ENCODE measurements at places on chromosomes 11 and 22.

DNA sequence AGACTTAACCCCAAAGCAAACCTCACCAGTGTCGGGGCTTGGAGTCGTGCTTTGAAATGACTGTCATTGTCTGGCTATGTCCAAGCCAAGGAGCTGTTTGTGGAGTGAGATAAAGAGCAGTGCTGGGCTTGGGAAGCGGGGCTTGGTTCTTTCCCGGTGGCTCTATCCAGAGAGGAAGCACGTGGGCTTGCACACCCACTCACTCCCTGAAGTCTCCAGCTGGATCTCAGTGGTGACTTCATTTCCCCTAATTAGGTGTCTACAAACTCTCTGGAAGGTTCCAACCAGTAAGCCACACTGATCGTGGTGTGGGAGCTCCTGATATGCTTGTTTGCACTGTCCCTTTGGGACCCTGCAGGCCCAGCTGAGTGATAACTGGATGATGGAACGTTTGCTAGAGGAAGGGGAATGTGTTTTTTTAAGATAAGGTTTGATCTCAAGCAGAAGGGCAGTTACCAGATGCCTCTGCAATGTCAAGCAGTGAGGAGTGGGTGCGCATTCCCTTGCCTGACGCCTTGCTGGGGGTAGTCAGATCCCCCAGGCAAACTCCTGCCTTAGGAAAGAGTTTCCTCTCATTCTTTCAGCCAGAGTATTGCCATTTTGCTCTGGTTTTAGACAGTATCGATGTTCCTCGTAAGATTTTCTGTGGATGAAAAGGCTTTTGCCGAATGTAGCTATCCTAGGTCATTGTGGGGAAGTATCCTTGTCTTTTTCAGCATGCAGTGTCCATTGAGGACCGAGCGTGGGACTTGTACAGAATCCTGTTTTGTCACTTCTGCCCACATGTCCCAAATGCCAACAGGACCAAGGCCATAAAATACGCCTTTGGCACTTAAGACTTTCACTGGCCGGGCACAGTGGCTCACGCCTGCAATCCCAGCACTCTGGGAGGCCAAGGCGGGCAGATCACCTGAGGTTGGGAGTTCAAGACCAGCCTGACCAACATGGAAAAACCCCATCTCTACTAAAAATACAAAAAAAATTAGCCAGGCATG is 90.9 kb downstream of the MICAL2 start:
- DNase-seq: no peak

DNA sequence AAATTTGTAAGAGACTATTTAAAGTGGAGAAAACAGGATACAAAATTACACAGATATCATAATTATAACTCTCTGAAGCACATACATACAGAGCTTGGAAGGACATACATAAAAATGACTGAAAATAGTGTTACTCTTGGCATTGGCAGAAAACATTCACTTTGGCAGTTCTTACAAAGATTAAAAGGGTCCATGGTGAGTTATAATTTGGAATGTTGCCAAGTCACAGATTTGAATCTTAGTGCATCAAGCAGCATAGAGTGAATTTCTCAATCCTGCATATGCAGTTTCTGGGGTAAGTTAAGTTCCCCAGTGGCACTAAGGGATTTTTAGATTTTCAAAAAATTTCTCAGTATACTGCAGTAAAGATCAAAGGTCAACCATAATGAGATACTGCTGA is 115.9 kb downstream of the CCDC81 start:
- DNase-seq: no peak

- no peak for DNase-seq
Observed at GRCh38 chr11:130868086-130868710, 48.1 kb downstream of the SNX19 start.

DNA sequence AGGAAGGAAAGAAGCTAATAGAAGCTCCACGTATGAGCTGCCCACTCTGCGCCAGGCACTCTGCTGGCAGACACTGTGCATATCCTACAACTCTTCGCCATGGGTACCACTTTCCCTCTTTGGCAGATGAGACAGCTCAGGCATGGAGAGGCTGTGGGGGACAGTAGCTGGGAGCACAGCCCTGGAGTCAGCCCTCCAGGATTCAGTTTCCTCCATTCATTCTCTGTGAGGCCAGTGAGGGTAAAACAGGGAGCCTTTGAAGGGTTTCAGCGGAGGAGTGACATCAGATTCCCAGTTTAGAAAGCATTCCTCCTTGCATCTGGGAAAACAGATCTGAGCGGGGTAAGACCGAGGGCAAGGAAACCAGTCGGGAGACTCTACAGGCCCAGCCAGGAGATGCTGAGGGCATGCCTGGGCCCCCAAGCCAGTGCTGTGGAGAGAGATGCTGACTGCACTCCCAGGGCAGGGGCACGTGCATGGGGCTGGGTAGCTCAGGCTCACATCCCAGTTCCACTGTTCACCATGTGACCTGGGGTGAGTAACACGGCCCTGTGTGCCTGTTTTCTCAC is 58.3 kb upstream of the EMID1 start:
- DNase-seq: no peak

DNA sequence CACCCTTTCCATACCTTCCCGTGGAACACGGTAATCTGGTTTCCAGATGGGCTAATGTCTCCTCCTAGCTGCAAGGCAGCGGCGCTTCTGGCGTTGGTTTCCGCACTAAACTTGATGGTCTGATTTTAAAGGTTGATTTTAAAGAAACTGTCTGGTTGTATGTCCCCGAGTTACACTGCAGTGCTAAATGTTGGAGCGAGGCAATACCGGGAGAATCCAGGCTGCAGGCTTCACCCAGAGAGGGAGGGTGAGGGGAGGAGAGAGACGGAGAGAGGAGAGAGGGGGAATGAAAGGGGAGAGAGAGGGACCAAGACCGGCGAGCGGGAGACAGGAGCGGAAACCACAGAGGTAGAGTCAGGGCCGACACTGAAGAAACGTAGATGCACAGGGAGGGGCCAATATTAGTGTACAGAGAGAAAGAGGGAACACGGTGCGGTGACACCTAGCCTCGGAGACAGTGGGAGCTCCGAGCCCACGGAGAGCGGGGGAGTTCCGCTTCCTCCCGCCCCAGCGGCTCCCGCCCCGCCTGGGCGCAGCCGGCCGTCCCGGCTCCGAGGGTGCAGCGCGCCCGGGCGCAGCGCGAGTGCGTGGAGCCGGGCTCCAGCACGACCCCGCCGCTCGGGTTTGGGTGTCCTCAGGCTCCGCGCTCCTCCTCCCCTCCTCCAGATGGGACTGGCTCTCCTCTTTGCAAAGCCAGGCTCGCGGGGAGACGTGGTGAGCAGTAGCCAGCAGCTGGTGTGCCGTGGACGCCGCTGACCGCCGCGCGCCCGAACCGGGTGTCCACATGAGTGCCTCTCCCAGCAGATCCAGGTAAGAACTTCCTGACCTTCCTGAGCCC is 71.9 kb upstream of the GRAMD1B start:
- no peak for DNase-seq

- no peak for DNase-seq
Observed at GRCh38 chr11:108886005-108886659, 221.3 kb downstream of the DDX10 start.

- DNase-seq: no peak
Observed at GRCh38 chr11:79564288-79564925, 123.6 kb upstream of the TENM4 start.

GRCh38 chr22:45094825-45095224 is 68.9 kb upstream of the NUP50 start:
- DNase-seq: no peak

DNA sequence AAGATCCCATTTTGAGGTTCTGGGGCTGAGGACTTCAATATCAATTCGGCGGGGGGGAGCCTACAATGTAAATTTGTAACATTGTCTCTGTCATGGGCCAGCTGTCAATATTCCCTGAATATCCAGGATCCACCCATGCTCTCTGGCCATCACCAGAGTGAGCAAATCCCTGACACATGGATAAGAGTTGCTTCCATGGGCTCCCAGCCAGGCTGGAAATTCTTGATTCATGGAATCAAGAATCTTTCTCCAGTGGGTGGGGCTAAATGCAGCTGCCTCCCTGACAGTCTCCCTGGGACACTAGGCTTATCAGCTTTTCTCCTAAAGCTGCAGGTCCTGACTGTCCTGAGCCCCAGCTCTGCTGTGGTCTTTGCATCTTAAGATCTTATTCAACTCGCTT is 86.9 kb upstream of the IGLL5 start:
- no peak for DNase-seq

DNA sequence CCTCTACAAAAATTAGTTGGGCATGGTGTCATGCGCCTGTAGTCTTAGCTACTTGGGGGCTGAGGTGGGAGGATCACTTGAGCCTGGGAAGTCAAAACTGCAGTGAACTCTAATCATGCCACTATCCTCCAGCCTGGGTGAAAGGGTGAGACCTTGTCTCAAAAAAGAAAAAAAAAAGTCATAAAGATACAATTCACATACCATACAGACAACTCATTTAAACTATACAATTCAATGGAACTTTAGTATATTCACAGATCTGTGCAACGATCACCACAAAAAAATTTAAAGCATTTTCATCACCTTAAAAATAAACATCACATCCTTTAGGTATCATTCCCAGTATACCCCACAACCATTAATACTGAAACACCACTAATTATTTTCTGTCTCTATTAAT is 201.2 kb downstream of the PGR start:
- DNase-seq: no peak

DNA sequence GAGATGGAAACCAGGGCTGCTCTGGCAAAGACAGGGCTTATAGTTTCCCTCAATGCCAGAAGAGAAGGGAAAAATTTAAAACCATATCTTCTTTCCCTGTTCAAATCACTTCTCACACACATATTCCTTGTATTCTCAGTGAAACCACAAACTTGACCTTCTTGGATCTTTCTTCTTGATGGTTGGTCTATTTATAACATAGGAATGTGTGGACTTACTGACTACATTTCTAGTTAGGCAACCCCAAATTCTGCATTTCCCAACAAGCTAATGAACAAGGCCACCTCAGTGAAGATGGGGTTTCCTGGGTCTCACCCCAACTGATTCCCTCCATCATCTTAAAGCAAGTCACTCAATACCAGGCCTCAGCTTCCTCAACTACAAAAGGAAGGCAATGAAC is 3.8 kb upstream of the QSER1 start:
- DNase-seq: no peak

- DNase-seq: no peak
Observed at GRCh38 chr11:77322926-77323590, 21.6 kb upstream of the GDPD4 start.

DNA sequence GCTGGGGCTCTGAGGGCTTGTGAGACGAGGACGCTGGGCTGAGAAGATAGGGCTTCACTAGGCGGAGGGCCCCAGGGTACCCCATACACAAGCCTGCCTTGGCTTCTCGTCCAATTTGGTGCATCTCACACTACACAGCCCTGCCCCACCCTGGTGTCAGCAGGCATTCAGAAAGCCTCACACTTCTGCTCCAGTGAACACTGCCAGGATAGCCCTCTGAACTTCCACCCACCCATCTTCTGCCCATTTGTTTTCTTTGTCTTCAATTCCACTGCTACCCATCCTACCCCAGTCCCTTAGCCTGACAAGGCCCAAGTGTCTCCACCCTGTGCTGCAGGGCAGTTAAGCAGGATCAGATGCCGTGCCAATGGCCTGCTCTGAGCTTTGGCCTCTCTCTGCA is 1.9 kb upstream of the BUD13 start:
- no peak for DNase-seq

DNA sequence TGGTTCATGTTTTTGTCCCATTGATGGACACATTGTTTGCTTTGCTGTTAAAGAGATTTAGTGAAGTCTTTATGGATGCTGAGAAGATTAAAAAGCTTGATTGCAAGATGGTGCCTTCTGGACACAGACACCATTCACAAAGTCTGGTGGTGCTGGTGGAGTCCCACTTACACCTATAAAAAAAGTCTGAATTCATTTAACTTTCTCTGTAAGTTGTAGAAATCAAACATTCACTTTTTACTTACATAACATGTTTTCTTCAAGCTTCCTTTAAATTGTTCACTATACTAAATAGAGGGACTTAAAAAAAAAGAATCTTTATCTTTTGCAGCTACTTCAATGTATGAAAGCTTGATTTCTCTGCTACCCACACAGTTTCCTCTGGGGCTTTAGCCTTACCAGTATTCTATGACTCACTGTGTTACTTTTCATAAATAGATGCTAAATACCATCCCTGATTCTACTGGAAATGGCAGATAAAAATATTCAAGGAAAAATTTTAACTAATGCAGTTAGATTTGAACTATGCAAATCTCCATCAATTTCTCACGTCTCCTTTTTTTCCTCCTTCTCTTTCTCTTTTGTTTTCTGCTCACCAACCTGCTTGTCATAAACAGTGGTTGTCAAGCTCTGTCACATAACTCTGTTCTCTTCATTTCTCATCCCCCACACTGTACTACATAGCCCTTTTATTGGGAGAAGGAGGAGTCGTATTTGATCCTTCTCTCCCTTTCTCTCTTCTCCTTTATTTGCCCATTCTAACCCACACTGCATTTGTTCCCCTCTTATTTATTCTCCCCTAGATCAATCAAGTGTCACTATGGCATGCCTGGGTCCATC is 89.7 kb downstream of the FAM76B start:
- no peak for DNase-seq

GRCh38 chr22:30202531-30203006 is 44.0 kb downstream of the LIF start:
- no peak for DNase-seq

- DNase-seq: no peak
Observed at GRCh38 chr11:82546661-82547557, 186.8 kb downstream of the FAM181B start.

DNA sequence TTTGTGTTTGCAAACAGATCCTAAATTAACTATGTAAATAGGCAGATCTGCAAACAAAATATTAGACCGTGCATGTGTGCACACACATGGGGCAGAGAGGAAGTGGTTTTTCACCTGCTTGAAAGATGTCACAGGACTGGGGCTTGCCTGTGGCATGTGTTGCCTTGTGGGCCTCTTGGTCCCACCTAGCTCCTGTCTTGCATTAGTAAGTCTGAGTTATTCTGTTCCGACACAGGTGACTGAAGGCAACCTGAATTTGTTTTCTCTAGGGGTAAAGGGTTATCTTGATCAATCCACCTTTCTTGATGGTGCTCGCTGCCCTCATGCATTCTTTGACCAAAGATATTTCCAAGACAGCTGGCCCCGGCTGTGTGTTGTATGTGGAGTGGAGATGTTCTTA is 667.5 kb downstream of the NTM start:
- no peak for DNase-seq

- no peak for DNase-seq
Observed at GRCh38 chr22:42364604-42365110, 67.5 kb downstream of the NFAM1 start.

- no peak for DNase-seq
Observed at GRCh38 chr11:103619480-103619879, 417.0 kb upstream of the DDI1 start.

All from stimulated activated CD4-positive, alpha-beta T cell treated with anti-CD3 and anti-CD28 coated beads, Interleukin-1b, Interleukin-23, amount 100 ng/mL, for 1 hour (primary cell).